ENCODE measurements at places on chromosomes 1 and 21.

DNA sequence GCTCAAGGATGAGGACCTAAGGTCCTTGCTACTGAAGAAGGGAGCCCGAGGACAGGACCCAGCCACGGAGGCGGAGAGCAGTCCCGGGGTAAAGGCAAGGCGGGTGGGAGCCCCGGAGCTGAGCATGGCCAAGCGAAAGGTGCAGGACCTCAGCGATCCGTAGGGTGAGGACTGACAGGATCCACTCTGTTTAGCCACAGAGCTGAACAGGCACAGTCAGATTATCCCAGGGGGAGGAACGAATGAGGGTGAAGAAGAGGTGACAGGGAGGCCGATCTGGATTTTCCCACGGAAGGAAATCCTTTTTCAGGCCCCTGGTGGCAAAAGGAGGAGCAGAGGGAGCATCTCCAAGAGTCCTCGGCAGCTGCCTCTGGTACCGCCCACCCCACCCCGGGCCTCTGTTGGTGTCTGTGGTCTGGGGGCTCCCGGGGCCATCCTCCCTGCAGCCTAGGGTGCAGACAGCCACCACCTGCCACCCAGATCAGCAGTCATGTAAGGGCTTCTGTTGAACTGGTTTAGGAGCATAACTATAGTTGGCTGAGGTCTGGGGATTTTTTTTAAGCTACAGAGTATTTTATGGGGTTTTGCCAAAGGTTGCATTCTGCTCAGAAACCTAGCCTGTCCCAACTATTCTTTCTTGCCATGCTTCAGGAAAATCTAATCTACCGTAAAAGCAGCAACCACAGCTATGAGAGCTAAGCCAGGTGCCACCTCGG, 32.3 kb upstream of the LBR start:
- DNase-seq: no peak

DNA sequence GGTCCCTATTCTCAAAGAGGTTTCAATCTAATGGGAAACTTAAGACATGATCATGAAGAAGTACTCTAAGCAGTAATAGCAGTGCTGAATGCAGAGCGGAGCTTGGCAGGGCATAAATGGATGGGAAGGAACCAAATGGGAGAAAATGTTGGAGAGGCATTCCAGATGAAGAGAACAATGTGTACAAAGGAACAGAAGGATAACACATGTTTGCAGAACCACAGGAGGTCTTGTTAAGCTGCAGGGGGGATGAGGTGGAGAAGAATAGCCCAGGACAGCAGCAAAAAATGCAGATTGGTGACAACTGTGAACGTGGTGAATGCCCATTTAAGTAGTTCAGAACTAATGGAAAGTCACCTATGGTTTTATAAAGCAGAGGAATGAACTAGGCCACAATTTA, 99.1 kb downstream of the ASTN1 start:
- DNase-seq: no peak

GRCh38 chr21:28402616-28402989, 590.1 kb downstream of the LTN1 start:
- no peak for DNase-seq

DNA sequence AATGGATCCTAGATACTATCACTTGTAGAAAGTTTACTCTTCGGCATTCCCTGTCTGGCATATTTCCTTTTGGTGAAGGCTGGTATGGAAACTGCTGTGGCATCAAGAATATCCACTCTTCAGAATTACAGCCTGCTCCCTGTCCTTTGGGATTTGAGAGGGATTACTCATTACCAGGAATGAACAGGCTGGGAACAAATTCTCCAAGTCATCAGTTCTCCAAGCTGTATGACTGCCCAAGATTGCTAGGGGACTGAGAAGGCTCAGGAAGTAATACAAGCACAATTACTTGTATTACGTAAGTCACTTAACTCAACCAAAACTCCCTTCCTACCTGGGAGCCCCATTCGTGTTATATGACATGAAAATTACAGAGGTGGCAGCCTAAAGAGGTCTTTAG, 49.6 kb downstream of the CD58 start:
- DNase-seq: peak; percentile 62

- DNase-seq: no peak
Measured at GRCh38 chr1:174194461-174194860, 35.1 kb downstream of the RABGAP1L start.

DNA sequence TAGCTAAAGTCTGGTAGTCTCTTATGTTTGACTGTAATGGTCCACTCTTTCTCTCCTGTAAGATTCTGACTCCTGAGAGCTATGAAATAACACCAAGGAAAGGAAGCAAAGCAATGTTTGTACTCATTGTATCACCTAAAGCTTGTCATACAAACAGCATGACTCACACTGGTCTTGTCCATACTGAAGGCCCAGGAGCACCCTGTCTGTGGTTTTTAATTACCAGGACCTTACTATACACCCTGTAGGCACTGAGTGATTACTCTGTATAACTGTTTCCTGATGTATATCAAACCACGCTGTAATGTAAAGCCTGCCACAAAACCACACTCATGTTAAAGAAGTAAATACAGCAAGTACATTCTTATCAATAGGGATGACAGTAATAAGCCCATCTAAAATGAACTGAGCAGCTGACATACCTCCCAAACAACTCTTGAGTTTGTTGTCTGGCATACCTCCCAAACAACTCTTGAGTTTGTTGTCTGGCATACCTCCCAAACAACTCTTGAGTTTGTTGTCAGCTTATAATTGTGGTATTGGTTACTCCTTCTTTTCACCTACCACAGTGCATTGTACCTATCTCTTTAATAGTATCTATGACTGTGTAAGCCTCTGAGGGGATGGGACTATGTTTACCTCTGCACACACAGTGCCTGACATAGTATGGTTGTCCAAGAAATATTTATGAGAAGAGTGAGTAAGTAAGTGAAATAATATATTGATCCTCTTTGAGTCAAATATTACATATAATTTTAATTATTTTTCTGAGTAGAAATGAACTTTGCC, 11.6 kb upstream of the TNFSF18 start:
- DNase-seq: peak; percentile 89

- DNase-seq: no peak
Measured at GRCh38 chr1:41379738-41380130, 18.5 kb downstream of the FOXO6 start.

GRCh38 chr1:239558991-239559390, 172.6 kb downstream of the CHRM3 start:
- DNase-seq: no peak

GRCh38 chr1:91014475-91014874, 7.4 kb downstream of the ZNF644 start:
- DNase-seq: no peak

DNA sequence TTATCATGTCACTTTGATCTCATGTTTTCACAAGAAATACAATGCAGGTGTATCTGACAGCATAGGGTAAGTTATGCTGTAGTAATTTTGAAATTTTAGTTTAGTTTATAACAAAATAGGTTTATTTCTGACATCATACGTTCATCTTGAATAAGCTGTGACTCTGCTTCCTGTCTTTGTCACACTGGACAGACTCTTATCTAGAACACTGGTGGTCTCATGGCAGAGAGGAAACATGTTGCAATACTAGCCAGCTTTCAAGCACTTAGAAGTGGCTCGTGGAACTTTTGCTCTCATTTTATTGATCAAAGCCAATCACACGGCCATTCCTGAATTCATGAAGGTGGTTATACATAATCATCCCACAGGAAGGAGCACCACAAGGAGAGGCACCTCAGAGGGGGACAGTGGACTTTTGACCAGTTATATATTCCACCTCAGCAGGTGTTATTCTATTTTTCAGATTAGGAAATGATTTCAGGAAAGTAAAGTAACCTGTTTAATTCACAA, 46.5 kb downstream of the CYP2J2 start:
- DNase-seq: no peak
